Germinal center (tissue), 1 donor: ENCODE measurements at places on chromosomes 1 and 21.

- DNase-seq: no peak
Observed at GRCh38 chr1:117529683-117530082, 76.2 kb upstream of the TENT5C start.

DNA sequence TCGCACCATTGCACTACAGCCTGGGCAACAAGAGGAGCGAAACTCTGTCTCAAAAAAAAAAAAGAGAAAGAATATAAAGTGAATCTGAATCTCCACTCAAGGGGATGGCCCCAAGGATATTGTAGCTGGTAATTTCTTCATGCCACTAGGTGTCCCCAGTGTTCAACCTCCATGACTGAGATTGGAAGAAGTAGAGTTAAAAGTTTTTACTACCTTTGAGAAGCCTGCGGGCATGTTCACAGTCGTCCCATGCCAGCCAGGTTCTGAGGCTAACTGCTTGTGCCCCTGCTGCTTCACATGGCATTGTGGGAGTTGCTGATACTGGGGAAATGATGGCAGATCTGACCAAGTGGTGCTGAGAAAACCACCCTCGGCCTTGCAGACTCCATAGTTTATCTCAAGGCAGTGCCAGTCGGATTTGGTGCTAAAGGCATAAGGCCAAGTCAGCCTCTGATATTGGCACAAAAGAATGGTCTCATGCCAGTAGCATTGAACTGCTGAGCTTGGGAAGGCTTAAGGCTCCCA, 10.8 kb upstream of the SHISA4 start:
- DNase-seq: no peak

DNA sequence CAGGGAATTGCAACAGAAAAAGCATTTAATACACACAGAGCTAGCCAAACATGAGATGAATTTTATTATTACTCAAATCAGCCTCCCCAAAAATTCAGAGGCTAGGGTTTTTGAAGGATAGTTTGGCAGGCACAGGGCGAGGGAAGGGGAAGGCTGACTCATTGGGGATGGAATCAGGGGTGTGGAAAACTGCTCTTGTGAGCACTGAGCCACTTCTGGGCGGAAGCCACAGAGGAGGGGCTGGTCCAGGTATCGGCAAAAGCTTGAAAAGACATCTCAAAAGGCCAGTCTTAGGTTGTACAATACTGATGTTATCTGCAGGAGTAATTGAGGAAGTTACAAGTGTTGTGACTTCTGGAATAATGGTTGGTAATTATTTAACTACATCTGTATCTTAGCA, 109.4 kb downstream of the TLR5 start:
- no peak for DNase-seq

DNA sequence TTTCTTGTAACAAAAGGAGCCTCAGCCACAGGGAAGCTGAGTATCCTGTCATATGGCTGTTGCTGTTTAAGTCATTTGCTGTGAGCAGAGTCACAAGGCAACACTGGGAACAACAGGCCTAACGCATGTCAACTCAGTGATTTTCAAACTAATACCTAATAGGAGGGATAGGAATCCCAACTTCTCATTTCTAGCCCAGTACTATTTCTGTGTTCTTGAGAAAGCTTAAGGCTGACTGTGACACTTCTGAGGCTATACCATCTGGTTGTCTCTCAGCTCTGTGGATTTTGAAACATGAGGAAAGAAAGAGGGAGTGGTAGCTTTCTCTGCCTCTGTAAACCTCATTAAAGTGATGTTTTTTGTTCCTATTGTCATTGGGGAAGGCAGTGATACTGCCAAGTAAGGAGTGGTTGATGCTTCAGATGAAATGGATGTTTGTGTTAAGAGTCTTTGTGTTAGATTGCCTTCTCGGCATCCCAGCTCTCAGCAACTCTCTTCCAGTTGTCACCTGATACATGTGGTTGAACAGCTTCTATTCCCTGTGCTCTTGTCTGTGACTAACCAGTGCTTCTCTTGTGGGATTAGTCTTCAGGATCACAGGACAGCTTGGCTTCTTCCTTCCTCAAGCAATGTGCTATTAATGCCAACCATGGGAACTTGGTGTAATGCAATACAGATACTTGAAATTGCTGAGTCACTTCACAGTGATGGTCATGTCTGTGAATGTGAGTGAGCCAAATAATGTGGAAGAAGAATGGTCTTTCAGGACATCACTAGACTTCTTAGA, 166.8 kb upstream of the IVNS1ABP start:
- no peak for DNase-seq

GRCh38 chr21:32413015-32413504, 554 bp downstream of the EVA1C start:
- no peak for DNase-seq

DNA sequence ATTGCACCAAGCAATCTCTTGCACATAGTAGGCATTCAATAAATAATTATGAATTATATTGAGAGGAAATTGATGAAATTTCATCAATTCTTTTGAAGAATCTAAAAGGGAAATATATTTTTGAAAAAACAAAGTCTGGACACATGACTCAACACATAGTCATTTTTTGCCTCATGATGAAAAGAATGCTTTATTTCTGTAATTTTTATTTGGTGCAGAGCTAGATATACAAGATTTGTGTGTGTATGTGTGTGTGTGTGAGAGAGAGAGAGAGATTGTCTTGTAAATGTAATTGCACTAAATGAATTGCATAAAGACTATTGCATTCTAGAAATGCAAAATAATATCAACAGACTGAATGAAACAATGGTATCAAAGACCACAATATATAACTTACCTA, 206.2 kb upstream of the C1orf87 start:
- DNase-seq: no peak

DNA sequence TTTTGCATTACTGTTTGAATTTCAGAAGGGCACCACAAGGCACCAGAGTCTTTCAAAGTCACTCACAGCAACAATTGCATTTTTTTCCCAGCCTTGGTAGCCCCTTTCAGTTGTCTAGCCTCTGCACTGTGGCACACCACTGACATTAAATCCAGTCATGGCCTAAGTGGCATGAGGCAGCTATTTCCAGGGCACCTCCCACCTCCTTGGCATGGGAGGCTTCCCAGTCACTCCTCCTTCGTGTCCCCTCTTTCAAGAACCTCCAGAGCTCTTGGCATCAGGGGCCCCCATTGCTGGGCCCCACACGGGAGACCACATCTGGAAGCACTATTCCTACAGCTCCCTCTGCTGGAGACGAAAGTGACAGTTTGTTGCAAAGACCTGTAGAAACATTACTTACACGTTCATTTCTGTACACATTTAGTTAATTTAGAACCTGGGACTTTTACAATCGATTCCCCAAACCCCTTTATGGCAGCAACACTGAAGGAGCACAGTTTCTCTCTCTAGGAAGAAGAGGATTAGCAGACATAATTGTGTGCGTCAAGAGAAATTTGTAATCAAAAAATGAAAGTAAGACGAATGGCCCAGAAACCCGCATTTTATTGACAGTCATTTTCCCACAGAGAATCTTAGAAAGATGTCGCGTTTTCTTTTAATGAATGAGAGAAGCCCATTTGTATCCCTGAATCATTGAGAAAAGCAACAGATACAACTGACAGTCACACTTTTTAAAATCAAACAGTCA, 5.7 kb upstream of the CHD5 start:
- DNase-seq: no peak

- no peak for DNase-seq
Observed at GRCh38 chr1:84598418-84598817, 24.2 kb upstream of the CTBS start.

DNA sequence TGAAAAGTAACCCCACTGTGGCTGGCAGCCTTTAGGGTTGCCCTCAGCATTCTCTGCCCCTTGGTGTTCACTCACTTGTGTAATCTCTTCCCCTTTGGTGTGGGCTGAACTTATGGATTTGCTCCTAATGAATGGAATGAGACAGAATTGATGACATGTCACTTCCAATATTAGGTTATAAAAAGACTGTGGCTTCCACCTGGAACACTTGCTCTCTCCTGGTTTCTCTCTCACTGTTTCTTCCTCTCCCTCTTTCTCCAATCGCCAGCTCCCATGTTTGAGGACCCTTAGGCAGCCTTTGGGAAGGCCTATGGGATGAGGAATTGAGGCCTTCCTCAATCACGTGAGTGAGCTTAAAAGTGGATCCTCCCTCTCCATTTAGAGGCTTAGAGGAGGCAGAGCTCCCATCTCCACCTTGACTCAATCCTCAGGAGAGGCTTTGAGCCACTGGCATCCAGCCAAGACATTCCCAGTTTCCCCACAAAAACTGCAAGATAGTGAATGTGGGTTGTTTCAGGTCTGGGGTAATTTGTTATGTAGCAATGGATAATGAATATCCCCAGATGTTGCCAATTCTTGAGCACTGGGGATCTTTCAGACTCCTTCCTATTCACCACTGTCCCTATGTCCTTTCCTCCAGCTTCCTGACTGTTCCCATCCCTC, 95.5 kb upstream of the CD34 start:
- no peak for DNase-seq

- peak; percentile 84 for DNase-seq
Observed at GRCh38 chr1:155184835-155185782, 11.5 kb downstream of the TRIM46 start.
